AG08396 (cell line): ENCODE measurements at places on chromosomes 2 and 18.

DNA sequence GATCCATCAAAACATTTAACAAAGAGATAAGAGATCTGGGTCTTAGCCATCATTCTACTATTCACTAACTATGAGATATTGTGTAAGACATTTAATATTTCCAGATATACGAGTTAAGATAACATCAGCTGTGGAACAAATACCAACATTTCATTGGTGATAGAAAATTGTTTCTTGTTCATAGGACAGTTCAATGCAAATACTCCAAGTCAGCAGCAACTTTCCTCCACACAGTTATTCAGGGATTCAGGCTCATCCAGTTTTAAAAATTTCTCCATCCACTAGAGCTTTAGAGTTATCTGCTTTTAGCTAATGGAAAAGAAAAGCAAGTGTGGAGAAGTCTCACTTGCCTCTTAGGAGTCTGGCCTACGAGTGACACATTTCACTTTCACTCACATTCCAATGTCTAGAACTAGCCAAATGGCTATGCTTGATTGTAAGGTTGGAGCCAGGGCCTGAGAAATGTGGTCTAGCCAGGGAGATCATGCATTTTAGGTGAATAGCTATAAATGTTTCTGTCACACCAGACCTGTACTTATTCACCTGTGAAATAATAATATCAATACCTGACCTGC is 119.3 kb upstream of the MAPRE2 start:
- no peak for DNase-seq

- no peak for DNase-seq
Measured at GRCh38 chr18:56711708-56712445, 60.7 kb downstream of the WDR7 start.

DNA sequence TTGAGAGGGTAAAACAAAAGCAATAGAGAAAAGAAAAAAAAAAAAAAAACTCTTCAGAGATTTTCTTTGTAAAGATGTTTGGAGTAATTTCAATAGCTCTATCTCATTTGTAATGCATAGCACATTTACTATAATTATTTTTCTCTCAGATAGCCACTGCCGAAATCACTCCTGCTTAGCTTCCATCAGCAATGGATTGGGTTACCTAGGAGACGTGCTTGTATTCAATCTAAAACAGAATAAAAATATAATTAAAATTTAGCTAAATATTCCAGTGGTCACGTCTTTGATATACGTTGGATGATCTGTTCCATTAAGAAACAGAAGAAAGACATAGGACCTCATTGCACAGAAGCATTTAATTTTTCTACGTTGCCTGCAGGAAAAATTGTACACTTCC is 1435.7 kb upstream of the DDX18 start:
- no peak for DNase-seq

DNA sequence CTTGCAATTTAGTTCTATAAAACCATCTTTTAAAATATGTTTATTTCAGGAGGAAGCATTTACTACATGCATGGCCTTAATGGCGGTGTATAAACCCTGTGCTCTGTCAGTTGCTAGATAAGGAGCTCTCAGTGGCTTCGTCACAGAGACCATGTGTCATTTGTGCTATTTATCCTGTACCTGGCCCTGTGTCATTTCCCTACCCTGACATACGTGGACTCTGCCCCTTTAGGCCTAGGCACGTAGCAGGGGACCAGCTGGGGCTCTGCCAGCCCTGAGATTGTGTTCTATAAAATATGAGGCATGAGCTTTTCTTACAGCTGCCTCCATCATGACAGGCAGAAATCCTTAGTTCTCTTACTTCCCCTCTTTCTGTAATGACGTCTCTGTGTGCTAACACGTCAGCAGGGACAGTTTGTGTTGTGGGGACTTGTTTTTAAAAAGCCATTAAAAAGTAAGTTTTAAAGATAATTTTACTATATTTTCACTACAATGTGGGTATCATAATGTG is 88.0 kb downstream of the ITGB1BP1 start:
- no peak for DNase-seq

GRCh38 chr2:109322111-109322510 is 193.1 kb downstream of the SH3RF3 start:
- DNase-seq, result peak; percentile 82

DNA sequence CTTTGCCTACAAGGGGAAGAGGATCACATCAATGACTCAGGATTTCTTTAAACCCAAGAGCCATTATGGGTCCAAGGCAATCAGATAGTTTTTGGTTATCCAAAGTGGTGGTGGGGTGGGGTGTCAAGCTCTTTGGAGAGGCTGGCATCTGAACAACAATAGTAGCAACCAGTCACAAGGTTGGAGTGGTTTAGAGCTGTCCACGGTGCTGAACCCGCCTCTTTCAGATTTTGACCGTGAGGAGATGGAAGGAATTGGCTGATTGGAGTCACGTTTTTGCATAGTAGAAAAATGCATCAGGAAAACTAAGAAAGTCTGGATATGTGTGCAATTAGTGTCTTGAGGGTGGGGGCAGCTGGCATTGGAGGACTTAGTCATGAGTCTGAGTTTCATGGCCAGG is 159.9 kb downstream of the LOXHD1 start:
- DNase-seq, result no peak

DNA sequence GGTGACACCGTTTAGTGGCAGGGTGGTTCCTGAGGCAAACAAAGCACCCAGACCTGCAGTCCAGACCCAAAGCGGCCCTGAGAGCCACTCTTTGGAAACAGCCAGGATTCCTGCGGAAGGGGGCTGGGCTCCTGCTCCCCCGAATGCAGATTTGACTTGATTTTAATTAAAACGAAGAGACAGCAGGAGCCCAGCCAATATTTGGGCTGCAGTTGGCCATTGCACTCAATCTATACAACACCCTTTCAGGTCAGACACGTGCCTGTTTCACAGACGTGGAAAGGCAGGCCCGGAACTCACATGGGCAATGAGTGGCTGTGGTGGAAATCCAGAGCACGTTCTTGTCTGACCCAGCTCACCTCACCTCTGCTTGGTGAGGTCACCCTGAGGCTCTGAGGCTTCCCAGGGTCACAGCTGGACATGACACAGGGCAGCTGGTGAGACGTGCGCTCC is 122.4 kb downstream of the NDUFA10 start:
- no peak for DNase-seq

GRCh38 chr2:241914542-241914941 is 45.0 kb downstream of the RTP5 start:
- DNase-seq, result no peak

GRCh38 chr2:12555012-12555645 is 161.6 kb upstream of the TRIB2 start:
- DNase-seq, result peak; percentile 38

DNA sequence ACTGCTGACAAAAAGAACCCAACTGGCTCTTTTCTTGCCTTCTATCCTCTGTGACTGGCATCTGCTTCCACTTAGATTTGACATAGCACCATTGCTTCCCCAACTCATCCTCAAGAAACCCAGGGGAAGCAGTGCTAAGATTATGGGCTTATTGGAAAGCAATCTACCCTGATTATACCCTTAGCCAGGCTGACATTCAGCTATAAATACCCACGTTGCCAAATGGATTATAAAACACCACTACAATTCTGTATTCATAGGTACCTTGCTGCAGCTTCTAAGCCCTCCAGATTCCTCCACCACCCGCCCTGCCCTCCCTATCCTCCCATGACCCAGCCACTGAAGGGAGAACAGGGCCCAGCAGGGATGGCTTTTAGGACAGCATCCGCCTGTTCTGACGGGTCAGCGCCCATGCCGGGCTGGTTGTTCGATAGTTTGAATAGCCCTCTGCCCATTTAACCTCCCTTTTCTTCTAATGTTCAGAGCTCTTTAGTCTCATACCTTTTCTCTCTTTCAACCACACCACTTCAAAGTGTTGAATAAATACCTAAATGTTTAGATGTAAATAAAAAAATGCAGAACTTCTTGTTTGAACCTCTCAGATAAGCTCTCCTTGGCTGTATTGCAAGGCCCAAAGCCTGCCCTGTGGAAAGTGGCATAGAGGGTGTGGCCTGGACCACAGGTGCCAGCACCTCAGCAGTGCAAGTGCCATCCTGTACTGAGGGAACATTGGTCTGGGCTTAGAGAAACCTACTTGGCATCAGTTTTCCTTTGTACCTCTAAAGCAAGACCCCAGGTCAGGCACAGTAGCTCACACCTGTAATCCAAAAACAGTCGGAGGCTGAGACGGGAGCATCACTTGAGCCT is 86.6 kb upstream of the RGPD5 start:
- DNase-seq, result no peak

- peak; percentile 23 for DNase-seq
Measured at GRCh38 chr2:8315531-8316165, 366.2 kb upstream of the ID2 start.

- DNase-seq, result peak; percentile 7
Measured at GRCh38 chr2:164479460-164479859, 141.8 kb downstream of the GRB14 start.

GRCh38 chr2:105391763-105392662 is 6.8 kb downstream of the FHL2 start:
- DNase-seq, result no peak

GRCh38 chr2:189441709-189442074 is 418 bp downstream of the WDR75 start:
- no peak for DNase-seq

GRCh38 chr18:40259115-40259835 is 1695.8 kb upstream of the PIK3C3 start:
- no peak for DNase-seq

- no peak for DNase-seq
Measured at GRCh38 chr2:25250331-25251070, 82.1 kb upstream of the POMC start.
